ENCODE measurements at places on chromosomes 4 and X. TPM values are rescaled to one million over a fixed set of nuclear protein-coding genes. Genes with fewer than 3 reads are reported as not detected.

GRCh38 chrX:21524008-21524407, 134.1 kb downstream of the KLHL34 start:
- DNase-seq = no peak

GRCh38 chrX:120840827-120841226, 34.8 kb downstream of the CT47B1 start:
- DNase-seq = no peak

The SPANXN1 gene
- not detected for total RNA-seq

The RASSF6 gene
- 2.7 TPM for total RNA-seq

The PHKA1 gene
- total RNA-seq = 4.0 TPM

GRCh38 chrX:39117101-39117500, 315.8 kb downstream of the MID1IP1 start:
- no peak for DNase-seq

Data from lung (tissue), 17 donors.